Effector memory CD8-positive, alpha-beta T cell (primary cell): ENCODE measurements at places on chromosomes 12 and 14.
A peak's percentile ranks its signal among the peaks of the same experiment; 100 is the strongest.

DNA sequence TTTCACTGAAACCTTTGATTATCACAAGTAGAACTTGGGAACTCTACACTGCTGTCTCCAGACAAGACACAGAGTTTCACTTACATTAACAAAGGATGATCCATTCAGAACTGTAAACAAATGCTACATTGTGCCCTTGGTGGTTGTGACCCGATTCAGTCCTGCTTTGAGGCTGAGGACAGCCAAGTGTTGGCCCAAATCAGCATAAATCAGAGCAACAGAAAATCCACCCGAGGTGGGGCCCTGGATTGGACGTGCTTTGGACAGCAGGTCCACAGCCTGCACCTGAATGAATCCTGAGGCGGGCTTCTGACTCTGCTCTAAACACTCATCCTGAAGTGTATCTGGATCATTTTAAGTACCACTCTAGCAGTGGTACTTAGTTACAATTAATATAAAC, 68.8 kb downstream of the PPP2R5C start:
- H3K36me3 ChIP-seq, result peaks cover 98% of the 10 kb centered on the region
- H3K4me3 ChIP-seq, result peak overlapping the region; percentile 90
- peak overlapping the region; percentile 100 for H3K27ac ChIP-seq
- H3K4me1 ChIP-seq, result peaks cover 78% of the 10 kb centered on the region

DNA sequence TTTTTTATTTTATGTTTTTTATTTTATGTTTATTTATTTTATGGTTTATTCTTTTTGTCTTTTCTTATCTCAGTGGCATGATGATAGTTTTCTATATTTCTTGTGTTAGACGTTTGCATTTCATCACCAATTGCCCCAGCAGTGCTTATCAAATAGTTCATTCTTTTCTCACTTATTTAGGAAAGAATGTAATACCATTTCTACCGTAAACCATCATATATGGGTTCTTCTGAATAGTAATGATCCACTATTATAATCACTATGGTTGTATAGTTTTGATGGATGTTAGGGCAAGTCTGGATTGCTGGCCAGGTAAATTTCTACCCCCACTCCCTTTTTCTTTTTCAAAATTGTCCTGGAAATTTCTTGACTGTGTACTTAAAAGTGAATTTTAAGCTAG, 134.6 kb upstream of the FBXO33 start:
- H3K36me3 ChIP-seq, result no peaks in the 10 kb centered on the region
- no peaks in the 10 kb centered on the region for H3K27me3 ChIP-seq
- no peaks in the 10 kb centered on the region for H3K4me1 ChIP-seq
- no peak overlapping the region for H3K4me3 ChIP-seq

- DNase-seq, result no peak
- no peaks in the 10 kb centered on the region for H3K36me3 ChIP-seq
- no peaks in the 10 kb centered on the region for H3K4me1 ChIP-seq
- no peak overlapping the region for H3K27ac ChIP-seq
Measured at GRCh38 chr14:98633380-98633779, 638.6 kb downstream of the BCL11B start.

- H3K27me3 ChIP-seq, result no peaks in the 10 kb centered on the region
- H3K36me3 ChIP-seq, result peaks cover 20% of the 10 kb centered on the region
- peak; percentile 11 for DNase-seq
- peak overlapping the region; percentile 92 for H3K4me3 ChIP-seq
- H3K4me1 ChIP-seq, result peaks cover 27% of the 10 kb centered on the region
Measured at GRCh38 chr12:64608901-64609535, 1.3 kb upstream of the RASSF3 start.

DNA sequence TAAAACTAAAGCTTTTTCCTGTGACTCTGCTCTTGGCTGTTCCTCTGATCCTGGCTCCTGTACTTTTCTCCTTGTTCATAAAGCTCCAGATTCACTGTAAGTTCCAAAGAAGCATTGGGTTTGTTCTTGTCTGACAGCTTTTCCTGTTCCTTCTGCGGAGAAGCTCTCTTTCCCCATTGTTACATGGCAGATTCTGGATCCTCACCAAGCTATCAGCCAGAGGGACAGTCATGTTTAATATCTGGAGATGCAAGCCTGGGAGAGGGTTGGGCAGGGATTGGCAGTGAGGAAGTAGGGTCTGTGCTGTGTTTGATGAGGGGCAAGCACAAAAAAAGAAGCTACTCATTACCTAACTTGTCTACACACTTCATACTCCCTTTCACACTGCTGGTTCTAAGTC, 107.9 kb downstream of the AKAP6 start:
- no peak overlapping the region for H3K27ac ChIP-seq
- no peak for DNase-seq
- no peaks in the 10 kb centered on the region for H3K36me3 ChIP-seq

- no peak for DNase-seq
- no peaks in the 10 kb centered on the region for H3K36me3 ChIP-seq
- peaks cover 8% of the 10 kb centered on the region for H3K27me3 ChIP-seq
Measured at GRCh38 chr14:66135831-66136230, 350.3 kb upstream of the CCDC196 start.

GRCh38 chr14:59236195-59236594, 47.7 kb downstream of the DAAM1 start:
- H3K4me3 ChIP-seq, result no peak overlapping the region
- no peaks in the 10 kb centered on the region for H3K36me3 ChIP-seq
- peaks cover 13% of the 10 kb centered on the region for H3K4me1 ChIP-seq
- no peak for DNase-seq

DNA sequence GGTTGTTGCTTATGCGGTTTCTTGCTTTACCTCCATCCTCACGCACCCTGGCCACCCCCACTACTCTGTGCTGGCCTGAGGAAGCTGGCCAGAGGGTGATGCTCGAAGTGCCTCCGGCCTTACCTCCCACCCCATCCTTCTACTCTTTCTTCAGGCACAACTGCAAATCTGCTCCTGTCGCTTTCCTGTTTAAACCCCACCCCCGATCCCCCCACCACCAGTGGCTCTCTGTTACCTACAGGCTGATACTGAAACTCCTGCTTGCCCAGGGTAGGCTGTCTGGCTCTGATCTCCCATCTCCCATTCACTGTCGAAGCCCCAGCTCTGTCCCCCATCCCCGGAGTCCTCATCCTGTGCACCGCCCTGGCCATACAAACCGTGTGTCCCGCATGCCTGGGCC, 111.5 kb downstream of the PRMT8 start:
- H3K27me3 ChIP-seq, result peaks cover 9% of the 10 kb centered on the region
- H3K4me3 ChIP-seq, result no peak overlapping the region
- H3K27ac ChIP-seq, result no peak overlapping the region

- peaks cover 2% of the 10 kb centered on the region for H3K36me3 ChIP-seq
- H3K4me1 ChIP-seq, result no peaks in the 10 kb centered on the region
- no peak overlapping the region for H3K27ac ChIP-seq
Measured at GRCh38 chr14:57171363-57171762, 97.3 kb downstream of the EXOC5 start.

DNA sequence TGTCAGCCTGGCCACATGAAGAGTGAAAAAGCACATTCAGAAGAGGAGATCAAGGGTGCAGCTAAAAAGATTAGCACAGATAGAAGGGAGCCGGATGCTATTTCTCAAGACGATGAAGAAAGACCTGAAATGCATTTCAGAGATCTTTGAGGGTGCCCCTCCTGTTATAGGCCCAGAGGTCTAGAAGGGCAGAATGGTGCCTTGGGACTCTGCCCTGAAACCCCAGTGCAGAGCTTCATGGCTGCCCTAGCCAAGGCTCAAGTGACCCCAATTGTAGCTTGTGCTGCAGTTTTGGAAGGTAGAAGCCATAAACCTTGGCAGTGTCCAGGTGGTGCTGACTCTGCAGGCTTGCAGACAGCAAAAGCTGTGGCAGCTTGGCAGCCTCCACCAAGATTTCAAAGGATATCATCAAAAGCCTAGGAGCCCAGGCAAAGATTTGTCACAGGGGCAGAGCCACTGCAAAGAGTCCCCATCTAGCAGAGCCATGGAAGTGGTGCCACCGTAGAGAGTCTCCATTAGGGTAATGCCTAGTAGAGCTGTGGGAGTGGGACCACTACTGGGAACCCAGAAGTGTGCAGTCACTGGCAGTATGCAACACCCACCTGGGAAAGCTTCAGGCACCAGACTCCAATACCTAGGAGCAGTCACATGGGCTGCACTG, 6.4 kb downstream of the LACRT start:
- H3K27ac ChIP-seq, result no peak overlapping the region
- no peak overlapping the region for H3K4me3 ChIP-seq
- H3K4me1 ChIP-seq, result no peaks in the 10 kb centered on the region
- no peaks in the 10 kb centered on the region for H3K36me3 ChIP-seq
- H3K27me3 ChIP-seq, result peaks cover 85% of the 10 kb centered on the region

- no peak overlapping the region for H3K27ac ChIP-seq
- H3K27me3 ChIP-seq, result peaks cover 10% of the 10 kb centered on the region
- H3K4me1 ChIP-seq, result no peaks in the 10 kb centered on the region
Measured at GRCh38 chr12:22935501-22935900, 310.5 kb downstream of the ETNK1 start.
